ENCODE measurements at places on chromosomes 1 and 21.

GRCh38 chr1:102833151-102833550 lies 275.2 kb downstream of the COL11A1 start:
- no peak for DNase-seq

DNA sequence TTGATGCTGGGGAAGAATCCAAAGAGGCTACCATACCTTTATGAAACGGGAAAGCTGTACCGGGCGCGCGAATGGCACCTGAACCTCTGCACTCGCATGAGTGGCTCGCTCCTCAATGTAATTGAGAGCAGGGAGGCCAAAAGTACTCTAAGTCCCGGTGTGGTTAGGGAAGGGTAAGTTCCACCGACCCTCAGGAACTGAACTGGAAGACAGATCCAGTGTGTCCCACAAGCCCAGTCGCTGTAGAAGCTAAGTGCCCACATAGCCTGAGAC lies 1.0 kb downstream of the GATAD2B start:
- no peak for DNase-seq

DNA sequence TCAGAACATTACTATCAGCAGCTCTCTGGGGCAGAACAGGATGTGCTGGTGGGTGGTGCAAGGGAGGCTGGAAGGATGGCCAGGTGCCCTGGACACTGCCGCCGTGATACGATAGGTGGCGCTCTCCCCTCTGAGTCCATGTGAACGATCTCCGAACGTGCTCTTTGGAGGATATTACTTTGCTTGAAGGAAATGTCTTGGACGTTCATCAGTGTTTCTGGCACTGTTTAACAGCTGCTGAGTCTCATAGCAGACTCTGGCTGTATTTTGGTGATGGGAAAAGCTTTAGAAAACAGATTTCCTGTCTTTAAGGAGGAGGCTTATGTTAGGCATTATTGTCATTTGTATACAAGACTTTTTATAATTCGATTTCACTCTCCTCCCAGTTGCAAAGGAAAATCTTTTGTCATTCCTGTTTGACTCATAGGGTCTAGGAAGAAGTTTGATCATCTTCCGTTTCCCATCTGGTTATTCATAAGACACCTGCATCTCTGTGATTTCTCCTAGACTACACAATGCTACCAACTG lies 386.2 kb upstream of the ADGRL2 start:
- DNase-seq, result peak; percentile 59

GRCh38 chr1:69221524-69221923 lies 346.2 kb upstream of the LRRC7 start:
- DNase-seq, result no peak

DNA sequence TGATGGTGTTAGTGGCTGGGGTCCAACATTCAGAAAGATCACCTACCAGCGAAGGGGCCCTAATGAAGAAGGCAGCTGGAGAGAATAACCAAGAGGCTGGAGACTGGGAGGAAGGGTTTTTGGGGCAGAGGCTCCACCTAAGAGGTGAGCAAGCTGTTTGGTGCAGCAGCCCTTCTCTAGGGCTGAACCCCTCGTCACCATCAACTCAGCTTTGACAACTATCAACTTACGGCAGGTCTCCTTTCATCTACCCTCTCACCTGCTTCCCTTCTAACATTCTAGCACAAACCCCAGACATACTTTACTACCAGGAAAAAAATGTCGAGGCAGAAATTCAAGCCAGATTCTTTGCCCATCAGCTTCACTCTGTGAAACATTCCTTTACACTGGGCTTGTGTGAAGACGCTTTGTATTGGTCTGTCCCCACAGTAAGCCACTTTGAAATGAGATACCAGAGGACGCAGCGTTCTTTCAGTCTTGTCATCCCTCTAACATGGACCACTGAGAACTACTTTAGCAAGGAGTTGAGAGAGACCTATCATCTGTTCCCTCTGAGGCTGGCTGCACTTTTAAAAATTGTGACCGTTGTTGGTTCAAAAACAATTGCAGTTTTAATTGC lies 84.6 kb downstream of the RAVER2 start:
- no peak for DNase-seq

DNA sequence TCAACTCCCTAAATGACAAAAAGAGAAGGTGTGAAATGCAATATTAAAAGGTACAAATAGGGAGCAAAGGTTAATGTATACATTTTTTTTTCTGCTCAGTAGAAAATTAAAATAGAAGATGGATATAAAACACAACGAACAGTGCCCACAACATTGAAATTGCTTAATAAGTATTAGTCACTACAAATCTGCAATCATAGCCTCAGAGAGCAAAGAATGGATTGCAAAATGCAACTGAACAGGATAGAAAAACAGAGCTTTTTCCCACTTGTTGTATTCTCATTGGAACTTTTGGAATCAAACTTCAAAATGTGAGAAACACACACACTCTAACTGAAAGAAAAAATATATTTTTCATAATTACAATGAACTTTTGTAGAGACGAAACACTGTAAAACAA lies 552.2 kb upstream of the NCAM2 start:
- DNase-seq, result no peak

DNA sequence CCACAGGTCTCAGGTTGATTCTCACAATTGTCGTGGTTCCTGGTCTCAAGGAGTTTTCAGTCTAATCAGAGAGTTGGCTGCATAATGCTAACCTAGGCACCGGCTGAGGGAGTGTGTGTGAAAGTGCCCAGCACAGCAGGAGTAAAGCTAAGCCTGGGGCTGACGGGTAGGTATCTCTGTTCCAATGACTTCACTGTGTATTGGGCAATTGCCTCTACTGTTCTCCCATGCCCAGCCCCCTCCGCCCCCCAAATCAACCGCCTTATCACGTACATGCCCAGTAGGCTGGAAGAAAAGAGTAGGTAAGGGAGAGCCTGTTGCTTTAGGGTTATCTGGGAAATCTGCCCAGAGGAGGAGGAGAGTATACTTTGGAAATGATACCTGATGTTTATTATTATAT lies 54.7 kb downstream of the MRPS6 start:
- no peak for DNase-seq

DNA sequence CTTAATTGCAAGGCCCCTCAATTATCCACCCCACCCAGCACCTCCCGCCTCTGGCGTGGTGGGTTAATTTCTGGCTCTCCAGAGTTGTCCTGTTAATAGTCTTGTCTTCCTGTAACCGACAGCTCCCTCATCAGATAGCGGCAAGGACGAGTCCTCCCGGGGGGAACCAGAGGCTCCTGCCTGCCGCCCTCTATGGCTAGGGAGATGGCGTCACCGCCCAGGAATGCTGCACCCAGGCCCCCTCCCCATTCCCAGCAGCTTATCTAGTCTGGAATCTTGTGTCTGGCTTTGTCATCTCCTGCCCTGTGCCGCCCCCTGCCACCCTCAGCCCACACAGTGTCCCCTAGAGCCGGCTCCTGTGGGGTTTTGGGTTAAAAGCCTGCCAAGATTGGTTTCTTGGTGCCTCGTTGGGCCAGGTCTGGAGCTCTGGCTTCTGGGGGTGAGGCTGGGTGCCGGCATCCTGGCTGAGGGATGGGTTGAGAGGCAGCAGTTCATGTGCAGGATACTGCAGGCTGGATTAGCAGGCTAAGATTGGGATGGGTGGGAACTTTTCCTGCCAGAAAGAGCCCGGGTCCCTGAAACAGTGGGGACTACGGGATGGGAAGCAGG lies 48.8 kb downstream of the EDN2 start:
- no peak for DNase-seq

DNA sequence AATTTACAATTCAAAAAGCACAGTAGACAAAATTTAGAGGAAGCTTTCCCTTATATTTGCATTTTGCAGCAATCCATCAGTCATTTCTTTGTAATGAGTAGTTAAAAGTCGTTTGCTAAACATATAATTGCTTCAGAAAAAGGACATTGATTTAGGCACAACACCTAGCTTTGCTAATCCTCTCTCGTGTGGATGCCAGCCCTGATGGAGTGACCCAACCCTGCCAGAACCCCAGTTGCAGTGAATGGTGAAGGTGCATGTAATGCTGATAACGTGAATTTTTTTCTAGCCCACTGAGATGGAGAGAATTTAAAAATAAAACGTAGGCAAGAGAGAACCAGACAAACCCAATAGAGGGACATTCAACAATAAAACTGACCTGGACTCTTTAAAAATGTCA lies 263.4 kb downstream of the GRIK1 start:
- DNase-seq, result no peak

- DNase-seq, result no peak
Observed at GRCh38 chr1:8154621-8155052, 128.5 kb upstream of the ERRFI1 start.

DNA sequence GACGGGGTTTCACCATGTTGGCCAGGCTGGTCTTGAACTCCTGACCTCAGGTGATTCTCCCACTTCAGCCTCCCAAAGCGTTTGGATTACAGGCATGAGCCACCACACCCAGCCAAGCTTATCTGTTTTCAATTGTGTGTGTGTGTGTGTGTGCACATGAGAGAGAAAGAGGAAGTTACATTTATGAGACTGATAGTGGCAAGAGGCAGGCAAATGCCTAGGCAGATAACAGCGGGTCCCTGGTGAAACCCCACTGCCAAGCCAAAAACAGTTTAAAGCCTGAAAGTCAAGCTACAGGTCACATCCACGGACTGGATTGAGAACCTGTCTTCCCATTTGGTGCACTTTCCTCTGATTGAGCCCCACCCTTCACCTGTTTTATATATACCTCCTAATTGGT lies 35.1 kb upstream of the IFNGR2 start:
- DNase-seq, result no peak

DNA sequence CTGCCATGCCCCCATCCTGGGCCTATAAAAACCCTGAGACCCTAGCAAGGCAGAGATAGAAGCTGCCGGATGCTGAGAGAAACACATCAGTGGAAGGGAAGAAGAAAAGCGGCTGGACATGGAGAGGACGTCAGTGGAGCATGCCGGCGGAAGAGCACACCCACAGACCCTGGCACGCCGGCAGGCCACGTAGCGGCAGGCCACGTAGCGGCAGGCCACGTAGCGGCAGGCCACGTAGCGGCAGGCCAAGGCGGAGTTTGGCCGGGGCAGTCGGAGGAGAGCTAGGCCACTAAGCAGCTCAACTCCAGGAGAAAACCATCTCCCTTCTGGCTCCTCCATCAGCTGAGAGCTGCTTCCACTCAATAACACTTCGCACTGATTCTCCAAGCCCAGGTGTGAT lies 35.1 kb downstream of the LRRC3 start:
- DNase-seq, result no peak
